ENCODE measurements at places on chromosomes 16 and 17.

DNA sequence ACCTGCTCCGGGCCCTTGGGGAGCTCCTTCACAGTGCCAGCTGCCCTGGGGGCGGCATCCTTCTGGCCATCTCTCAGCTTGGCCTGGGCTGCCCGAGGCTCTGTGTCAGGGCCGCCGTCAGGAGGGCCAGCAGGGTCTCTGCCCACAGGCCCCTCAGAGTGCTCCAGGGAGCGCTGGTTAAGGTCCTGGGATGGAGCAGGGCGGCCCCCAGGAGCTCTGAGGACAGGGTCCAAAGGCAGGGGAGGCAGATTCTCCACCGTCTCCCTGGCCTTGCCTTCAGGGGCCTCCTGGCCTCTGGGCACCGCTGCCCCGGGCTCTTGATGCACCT, 7.2 kb downstream of the NDUFAF8 start:
- no peak for DNase-seq

GRCh38 chr17:2406903-2407790, 6.3 kb upstream of the MNT start:
- no peak for DNase-seq

DNA sequence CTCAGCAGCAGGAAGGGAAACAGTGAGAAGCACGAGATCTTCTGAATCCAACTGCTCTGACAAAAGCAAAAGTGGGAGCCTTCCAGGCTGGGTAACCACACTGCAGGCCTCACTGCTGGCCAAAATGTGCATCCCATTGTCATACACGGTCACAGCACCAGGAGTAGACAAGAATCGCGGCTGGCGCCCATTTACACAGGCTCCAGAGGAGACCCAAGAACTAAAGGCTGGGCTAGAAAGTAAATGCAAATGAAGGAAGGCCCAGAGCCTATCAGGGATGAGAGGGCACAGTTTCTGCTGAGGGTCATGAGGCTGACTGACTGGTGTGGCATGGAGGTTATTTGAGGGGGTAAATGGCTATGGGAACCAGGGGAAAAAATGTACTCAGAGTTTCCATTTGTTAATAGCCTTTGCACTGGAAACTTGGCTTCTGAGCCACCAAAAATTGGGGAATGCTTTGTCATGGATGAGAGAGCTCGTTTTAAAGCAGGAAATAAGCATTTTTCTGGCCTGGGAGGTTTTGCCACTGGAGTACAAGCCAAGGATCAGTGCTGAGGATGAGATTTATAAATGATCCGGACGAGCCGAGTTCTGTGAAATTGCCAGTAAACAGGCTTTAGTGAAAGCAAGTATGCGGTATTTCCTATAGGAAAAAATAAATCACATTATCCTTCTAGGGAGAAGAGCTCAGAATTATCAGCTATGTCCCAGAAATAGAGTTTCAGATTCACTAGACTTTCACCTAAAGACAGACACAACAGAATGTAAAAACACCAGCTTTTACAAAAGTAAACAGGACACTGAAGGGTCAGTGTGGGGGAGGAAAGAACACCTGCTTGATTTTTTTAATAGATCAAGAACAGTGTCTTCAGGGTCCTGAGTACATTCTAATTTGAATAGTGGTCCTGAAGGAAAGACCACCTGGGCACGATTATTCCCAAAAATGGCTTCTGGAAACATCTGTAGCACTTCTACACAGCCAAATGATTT, 66.9 kb upstream of the GSG1L start:
- no peak for DNase-seq

GRCh38 chr16:17392857-17393692, 77.7 kb downstream of the XYLT1 start:
- no peak for DNase-seq

DNA sequence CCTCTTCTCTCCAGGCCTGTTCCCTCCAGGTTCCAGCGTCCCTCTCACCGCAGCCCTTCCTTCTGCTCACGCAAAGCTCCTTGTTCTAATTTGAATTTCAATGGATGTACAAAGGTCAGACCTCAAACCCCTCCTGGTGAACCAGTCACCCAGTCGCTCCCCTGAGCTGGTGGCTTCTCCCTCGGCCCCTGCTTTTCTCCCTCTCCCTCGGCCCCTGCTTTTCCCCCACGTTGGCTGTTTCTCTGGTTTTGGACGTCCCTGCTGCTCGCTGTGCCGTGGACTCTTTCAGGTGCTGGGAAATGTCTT, 8.6 kb upstream of the MSLN start:
- no peak for DNase-seq

- no peak for DNase-seq
Observed at GRCh38 chr16:52090080-52090479, 456.9 kb downstream of the TOX3 start.

DNA sequence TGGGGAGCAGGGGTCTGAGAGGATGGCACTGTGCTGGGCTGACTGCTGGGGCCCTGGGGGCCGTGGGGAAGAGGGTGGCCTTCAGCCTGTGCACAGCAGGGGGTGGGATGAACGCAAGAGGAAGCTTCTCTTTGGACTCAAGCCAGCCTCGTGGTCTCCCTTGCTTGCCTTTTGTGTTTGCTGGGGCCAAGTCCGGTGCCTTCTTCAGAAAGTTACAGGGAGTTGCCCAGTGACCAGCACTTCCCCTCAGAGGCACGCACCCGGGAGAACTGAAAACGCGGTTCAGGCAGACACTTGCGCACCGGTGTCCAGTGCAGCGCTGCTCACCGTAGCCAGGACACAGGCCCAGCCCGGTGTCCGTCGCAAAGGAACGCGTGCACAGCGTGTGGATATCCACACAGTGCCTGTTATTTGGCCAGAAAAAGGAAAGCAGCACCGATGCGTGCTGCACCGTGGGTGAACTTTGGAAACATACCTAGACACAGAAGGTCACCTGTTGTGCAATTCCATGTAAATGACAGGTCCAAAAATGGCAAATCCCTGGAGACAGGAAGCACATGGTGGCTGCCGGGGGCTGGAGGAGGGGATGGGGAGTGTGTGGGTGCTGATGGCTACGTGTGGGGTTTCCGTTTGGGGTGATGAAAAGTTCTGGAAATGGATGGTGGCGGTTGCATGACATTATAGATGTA, 29.4 kb upstream of the NUDT16L1 start:
- peak; percentile 33 for DNase-seq

GRCh38 chr17:57422574-57423164, 166.3 kb downstream of the MSI2 start:
- DNase-seq, result no peak

DNA sequence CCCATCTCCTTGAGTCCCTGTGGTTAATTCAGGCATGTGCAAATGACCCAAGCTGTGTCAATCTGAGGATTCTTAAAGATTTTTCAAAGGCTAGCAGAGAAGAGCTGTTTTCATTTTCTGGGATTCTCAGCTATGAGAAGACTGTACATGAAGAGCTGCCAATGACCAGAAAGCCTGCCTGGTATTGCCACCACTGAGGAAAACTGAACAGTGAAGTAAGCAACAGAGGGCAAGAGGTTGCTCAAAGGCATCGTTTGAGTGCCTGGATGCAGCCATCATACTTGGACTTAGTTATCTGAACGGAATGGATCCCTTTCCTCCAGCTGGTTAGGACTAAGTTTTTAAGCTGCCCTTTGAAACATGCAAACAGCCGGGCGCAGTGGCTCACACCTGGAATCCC, 38.4 kb downstream of the FAM20A start:
- DNase-seq, result no peak

GRCh38 chr17:1774390-1775176, 12.7 kb downstream of the SERPINF1 start:
- DNase-seq, result no peak

DNA sequence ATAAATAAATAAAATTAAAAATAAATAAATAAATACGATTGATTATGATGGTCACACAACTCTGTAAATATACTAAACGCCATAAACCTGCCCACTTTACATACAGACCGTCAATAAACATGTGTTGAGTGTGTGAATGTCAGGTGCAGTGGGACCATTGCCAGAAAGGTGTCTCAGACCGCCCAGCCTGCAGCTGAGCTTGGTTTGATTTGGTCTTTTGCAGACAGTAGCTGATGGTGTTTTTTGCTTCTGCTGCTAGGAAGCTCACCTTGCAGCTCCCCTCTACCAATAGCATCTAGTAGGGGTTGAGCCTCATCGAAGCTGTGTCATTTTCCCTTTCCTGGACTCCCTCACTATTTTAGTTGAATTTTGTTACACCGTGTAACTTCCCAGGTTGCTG, 23.5 kb downstream of the UBALD1 start:
- DNase-seq, result peak; percentile 48

GRCh38 chr17:82020572-82021106, 2.0 kb downstream of the CENPX start:
- DNase-seq, result no peak

DNA sequence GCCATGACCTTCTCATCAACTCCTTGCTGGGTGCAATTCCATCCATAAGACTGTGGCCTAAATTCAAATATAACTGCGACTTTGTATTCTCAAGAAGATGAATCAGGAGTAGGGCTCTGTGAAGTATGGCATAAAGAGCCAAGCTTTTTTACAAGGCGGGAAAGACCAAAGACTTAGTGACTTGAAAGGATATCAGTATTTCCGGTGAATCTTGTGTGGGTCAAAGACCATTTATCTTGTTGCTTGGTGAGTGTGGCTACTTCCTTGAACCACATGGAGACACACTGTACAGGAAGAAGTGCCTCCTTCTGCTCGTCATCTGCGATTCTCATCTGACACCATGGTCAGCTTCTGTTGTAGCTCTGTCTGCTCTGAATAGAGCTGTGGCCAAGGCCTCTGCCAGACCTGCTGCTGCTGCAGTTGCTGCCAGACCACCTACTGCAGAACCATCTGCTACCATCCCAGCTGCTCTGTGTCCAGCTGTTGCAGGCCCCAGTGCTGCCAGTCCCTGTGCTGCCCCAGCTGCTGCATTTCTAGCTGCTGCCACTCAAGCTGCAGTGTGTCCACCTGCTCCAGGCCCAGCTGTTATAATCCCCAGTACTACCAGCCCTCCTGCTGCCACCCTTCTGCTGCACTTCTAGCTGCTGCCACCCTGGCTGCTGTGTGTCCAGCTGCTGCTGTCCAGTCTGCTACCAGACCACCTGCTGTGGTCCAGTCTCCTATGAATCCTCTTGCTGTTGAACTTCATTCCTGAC, 6.1 kb upstream of the KRTAP2-4 start:
- no peak for DNase-seq

GRCh38 chr16:48235058-48235555, 9.0 kb upstream of the LONP2 start:
- no peak for DNase-seq

DNA sequence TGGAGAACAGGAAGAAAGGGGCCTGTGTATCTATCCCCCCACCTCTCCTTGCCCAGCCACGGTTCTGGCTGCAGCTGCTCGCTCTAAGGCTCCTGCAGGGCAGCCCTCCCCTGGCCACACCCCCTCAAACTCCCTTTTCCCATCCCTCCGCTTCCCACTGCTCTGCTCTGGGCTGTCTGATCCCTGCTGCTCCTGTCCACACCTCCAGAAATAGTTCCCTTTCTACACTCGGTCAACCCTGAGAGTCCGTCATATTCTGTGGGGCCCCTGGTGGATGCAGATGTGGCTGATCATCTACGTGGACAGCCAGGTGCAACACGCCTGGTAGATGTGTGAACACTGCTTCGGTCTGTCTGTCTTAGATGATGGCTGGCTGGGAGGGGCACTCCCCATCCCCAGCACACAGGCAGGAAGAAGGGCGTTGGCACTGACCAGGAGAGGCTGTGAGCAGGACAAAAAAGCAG, 19.3 kb upstream of the KRT19 start:
- DNase-seq, result peak; percentile 42

GRCh38 chr17:50152736-50153135, 2.3 kb upstream of the PPP1R9B start:
- DNase-seq, result no peak

Data from NCI-H345 (cell line).